ENCODE measurements at places on chromosomes 1 and 21.

GRCh38 chr1:184150776-184151531, 99.4 kb downstream of the TSEN15 start:
- DNase-seq, result no peak

DNA sequence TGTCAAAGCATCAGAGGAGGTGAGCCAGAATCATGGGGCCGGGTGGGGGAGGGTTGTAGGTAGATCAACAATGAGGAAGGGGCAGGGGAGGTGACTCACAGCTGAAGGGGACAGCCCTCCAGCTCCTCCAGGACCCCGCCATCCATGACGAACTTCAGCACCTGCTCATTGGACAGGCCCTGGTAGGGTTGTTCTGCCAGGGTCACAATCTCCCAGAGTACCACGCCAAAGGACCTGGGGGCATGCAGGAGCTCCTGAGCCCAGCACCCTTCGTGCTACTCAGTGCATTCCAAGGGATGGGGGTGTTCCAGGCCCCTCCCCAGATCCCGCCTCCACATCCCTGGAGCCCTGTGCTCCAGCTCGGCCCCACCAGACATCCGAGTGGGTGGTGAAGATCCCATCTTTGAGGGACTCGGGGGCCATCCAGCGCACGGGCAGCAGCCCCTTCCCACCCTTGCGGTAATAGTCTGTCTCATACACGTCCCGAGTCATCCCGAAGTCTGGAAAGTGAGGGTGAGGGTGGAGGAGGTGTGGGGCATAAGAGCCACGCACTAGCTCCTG, 17.5 kb downstream of the INSRR start:
- no peak for DNase-seq

GRCh38 chr1:13664451-13664850, 35.5 kb upstream of the PRDM2 start:
- no peak for DNase-seq

DNA sequence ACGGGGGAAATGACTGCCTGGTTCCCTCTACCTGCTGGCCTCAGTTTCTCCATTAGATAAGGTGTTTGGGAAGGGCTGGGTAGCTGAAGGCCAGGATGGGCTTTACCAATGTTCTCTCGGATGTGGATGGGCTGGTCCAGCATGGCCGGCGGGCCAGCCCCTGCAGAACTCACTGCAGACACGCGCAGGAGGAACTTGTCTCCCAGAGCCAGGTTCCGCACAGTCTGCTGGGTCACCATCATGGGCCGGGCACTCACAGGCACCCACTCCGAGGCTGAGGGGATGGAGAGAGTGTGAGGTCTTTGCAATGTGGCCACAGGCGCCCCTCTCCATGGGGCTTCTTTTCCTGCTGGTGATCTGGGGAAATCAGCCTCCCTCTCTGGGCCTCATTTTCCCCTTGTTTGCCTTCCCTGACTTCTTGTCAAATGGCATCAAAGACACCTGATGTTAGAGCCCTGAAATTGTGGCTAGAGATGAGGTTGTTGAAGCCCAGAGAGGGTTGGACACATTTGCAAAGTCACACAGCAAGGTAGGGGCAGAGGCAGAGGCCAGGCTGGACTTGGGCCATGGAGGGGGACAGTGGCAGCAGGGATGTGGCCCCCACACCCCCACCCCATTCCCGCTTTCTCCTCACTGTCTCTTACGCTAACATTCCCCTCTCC, 1.2 kb downstream of the MYBPH start:
- no peak for DNase-seq

DNA sequence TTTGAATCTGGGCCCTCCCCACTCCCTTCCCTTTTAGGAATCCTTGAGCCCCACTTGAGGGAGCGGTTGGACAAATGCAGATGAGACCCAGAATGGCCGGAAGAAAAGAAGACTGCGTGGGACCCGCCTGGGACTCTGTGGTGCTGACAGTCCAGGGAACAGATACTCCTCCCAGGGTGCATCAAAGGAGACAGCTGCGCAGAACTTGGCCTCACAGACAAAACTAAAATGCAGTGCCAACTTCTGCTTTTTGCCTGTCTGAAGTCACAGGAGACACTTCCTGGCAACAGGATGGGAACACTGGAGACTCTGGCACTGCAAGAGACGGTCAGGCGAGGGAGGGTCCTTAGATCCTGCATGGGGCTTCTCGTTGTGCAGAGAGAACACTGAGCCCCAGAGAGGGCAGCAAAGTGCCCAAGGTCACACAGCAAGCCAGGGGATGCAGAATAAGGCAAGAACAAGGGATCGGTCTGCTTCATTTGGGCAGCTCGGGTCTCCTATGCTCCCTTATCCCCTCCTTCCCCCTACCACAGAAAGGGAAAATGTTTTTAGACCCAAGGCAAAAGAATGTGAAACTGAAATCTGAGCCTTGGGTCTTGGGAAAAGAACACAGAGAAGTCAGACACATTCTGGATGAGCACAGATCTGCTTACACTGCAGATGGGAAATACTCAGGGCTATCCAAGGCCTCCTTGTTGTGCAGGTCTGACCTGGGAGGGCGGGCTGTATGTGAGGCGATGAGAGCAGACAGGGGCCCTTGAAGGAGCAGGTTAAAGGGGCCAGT, 182.4 kb downstream of the TRABD2B start:
- no peak for DNase-seq

GRCh38 chr1:34768856-34769255, 9.3 kb downstream of the GJB4 start:
- no peak for DNase-seq

DNA sequence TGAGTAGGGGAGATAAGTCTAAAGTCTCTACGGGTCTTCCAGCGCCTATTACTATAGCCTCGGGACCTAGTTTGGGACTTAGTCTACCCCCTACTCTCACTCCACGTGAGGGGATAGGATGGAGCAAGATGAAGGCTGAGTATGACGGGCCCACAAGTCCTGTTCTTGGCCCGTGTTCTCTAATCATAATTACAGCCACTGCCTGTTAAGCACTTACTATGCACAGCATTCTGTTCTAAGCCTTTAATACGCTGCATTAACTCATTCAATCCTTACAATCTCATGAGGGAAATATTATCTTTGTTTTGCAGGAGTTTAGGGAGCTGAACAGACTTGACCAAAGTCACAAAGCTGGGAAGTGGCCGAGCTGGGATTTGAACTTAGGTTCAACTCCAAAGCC, 23.9 kb upstream of the EPB41 start:
- no peak for DNase-seq

- no peak for DNase-seq
These were observed 54.1 kb upstream of the SAMD11 start for GRCh38 chr1:869499-870244.

DNA sequence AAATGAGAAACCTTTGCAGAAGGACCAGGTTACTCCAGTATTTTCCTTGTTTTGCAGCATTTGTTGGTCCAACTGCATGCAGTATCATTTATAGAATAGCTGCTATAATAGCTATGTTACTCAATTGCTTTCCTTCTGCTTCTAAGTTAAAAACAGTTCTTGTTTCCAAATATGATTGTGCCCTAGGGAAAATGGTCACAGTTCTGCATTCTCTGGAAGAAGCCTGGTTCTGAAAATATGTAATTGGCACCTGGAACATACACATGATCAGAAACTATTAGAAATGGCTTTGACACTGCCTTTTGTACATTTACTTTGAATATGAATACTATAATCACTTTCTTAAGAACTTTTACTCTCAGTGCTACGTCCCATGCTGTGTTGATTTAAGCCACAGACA, 33.6 kb downstream of the HENMT1 start:
- DNase-seq, result no peak

DNA sequence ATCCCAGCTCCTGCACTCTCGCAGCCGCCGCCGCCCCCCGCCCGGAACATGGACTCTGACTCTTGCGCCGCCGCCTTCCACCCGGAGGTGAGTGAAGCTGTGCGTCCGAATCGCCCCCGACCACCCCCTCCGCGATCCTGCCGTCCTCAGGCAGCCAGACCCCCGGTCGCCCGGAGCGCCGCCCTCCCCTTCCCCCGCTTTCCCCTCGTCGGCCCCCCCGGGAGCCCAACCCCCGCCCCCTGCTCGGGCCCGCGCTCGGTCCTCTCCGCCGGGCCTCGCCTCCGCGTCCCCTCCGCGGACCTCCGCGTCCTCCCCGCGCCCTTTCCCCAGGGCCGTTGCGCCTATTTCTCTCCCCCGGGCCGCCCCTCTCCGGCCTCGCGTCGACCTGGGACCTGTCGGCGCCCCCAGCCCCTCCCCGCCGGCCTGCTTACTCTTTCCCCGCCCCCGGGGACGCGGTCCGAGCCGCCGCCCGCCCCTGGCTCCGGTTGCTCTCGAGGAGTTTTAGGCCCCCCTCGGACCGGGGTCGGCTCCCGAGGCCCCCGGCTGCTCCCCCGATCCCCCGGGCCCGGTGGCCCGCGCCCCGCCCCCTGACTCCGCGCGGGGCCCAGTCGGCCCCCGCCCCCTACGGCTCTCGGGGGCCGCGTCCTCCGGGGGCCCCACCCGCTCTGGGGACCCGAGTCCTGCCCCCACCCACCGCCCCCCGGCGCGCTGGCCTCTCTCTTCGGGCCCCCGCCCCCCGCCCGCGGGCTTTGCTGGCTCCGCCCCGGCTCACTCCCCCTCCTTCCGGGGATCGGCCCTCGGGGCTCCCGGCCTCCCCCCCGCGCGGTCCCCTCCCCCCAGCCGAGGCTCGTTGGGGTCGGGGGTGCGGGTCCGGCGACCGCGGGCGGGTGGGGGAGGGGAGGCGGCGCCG, 743 bp downstream of the PHF13 start:
- DNase-seq, result no peak
